Mucosa of gallbladder (tissue), 1 donor: ENCODE measurements at places on chromosomes 5 and 9. TPM values are rescaled to one million over a fixed set of nuclear protein-coding genes. Genes with fewer than 3 reads are reported as not detected.

The NR4A3 gene
- 7.5 TPM for total RNA-seq

DNA sequence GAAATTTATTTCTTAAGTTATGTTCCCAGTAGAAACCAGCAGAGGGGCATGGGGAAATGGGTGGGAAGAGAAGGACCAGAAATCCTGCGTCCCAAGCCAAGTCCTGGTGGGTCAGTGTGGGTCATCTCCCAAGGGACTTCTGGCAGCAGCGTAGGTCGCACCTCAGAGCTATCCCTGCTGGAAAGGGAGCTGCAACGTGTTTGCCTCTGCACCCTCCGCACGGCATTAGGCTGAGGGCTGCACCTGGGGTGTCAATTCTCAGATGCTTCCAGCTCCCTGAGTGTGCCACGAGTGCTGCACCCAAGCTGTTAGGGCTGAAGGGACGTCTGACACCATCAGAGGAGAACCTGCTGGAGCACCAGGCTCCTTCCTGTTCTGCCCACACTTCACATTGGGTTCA lies 182.8 kb downstream of the CACNA1B start:
- no peak for DNase-seq

DNA sequence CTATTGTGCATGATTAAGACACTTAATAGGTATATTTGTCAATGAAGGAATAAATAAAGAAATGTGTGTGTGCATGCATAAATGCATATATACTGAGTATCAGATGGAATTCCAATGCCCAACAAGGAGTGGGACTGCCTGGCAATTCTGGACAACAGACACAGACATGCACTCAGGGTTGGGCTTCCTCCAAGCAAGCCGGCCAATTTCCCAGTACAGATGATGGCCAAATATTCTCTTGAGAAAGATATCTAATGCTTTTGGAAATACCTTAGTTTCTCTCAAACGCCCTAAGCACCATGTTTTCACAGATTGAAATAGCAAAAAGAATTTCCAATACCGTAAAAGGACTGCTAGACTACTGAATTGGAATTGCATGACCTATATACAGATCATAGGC lies 11.1 kb downstream of the FTMT start:
- no peak for DNase-seq

DNA sequence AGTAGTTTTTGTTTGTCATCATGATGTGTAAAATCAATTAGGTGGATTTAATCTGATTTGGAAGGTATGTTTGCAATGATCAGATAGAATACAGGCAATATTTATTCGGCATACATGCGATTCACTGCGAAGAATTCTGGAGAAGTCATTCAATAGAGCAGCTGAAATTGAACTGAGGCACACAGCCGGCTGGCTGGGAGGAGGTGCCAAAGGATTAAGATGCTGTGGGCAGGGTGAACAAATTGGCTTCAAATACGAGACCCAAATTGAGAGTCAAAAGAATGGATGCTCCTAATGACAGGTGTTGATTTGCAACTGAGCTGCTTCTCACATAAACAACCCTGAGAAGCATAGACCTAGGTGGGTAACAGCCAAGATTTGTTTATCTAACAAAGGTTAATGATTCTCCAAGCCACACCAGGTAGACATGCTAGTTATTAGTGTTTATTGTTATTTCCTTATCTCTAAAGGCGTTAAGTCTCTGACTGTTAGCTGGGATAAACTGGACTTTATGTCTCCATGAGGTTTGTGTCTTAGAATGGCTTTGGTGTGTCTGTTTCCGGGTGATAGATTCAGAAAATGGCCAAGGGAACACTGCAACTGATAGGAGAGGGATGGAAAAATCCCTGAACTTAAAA lies 55.3 kb upstream of the CLINT1 start:
- peak; percentile 20 for DNase-seq

The HTR1A gene
- total RNA-seq = not detected

- no peak for DNase-seq
Observed at GRCh38 chr9:20558566-20559016, 63.7 kb downstream of the MLLT3 start.

DNA sequence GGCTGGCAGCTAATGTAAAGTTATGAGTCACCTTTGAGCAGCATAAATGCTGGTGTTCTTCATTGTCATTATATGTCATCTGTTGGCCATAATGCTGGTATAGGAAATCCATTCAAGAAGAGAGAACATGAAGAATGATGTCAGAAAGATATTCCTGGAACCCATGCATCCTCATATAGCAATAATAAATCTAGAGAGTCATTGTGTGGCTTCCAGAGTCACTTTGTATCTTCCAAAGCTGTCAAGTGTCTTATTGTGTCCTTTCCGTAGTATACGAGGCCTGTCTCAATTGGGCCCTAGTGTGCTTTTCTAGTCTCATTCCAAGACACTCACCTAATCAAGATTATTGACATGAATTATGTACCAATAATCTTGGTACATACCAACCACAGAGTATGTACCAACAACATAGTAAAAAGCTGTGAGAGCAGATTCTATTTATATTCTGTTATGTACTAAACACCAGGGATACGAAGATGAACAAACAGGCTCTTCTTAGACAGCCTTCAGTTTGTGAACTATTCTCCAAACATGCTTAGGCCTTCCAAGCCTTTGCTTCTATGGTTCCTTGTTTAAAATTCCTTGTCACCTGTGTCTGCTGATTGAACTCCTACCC lies 110.1 kb downstream of the ERCC6L2 start:
- no peak for DNase-seq

- DNase-seq = no peak
Observed at GRCh38 chr5:158590746-158591300, 508.9 kb downstream of the EBF1 start.
